ENCODE measurements at places on chromosomes 3 and 15.
A peak's percentile ranks its signal among the peaks of the same experiment; 100 is the strongest.

DNA sequence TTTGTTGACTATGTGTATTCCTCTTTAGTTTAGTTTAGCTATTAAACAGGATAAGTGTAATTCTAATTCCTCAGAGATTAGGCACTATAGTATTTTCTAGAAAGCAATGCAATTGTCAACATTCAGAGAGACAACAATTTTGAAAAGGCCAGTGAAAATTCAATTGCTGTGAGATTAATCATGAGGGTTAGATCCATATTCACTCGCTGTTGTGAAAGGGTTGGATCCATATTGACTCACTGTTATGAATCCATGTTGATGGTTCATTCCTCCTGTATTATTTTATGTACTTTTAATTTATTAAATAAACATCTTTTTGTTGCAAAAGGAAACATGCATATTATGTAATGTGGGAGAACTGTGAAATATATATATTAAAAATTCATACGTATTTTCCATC, 641 bp downstream of the TRAT1 start:
- DNase-seq, result no peak

DNA sequence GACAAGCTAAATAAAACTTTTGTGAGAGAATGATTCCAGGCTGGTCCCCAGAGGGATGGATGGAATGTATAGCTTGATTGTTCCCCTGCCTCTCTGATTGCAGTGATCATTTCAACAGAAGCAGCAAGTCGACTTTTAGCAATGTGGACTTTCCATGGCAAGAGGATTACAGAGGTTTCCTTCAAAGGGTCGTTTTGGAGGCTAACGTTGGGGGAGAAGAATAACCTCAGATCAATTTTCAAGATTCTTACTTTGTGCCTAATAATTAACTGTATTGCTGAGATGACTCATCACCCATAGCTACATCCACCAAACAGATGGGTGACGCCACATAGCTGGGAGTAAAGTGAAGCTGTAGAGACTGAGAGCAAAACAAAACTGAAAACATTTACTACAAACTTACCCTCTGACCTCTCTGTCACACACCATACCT, 79.9 kb downstream of the GTPBP8 start:
- no peak for DNase-seq

GRCh38 chr3:158701420-158702065, 29.1 kb upstream of the LXN start:
- DNase-seq, result no peak

DNA sequence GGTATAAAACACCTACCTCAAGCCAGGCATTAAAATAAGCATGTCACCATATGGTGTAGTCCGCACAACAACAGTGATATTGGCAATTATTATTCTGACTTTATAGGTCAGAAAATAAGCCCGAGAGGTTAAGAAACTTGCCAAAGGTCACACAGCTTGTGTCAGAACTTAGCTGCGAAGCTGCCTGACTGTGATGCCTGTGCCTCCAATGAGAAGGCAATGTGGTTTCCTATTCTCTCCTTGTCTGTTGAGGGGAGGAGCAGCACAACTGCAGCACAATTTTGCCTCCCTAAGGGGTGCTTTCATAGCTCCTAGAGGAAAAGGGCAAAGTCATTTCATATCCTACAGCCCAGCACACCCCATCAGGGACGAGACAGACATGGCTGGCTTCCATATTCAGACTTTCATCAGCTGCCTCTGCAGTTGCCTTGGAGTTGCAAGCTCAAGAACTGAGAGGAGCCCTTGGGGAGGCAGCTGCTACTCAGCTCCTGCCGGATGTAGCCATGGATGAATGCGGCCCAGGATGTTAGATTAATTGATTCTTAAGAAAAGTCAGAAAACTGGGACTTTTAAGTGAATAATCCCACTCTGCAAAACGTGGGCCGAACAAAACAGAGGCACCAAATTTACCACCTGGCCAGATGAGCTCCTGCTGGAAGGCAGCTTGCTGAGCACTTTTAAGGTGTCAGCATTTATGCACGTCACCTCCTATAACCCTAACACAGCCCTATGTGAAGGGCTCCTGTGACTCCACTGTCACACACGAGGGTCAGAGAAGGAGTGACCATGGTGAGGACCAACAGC, 38.5 kb downstream of the MYO5C start:
- no peak for DNase-seq

- no peak for DNase-seq
Measured at GRCh38 chr3:41276191-41276590, 76.9 kb downstream of the CTNNB1 start.

DNA sequence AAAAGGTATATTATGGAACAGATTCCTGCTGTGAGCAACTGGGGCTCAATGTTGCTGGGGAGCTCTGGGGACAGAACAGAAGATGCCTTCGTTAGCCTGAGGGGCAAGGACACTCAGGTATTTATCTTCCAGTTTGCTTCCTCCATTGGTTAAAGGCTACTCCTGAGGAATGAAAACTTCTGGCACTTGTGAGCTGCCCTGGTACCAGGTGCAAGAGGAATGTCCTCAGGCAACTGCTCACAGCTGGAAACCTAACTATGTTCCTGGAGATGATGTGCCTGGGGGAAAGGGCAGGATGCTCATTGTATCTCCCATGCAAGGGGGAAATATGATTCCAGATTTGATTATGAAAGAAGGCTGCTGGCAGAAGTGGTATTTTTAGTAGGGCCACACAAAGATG, 54.0 kb upstream of the BBX start:
- DNase-seq, result no peak

GRCh38 chr15:82111918-82112317, 66.1 kb upstream of the MEX3B start:
- DNase-seq, result no peak

DNA sequence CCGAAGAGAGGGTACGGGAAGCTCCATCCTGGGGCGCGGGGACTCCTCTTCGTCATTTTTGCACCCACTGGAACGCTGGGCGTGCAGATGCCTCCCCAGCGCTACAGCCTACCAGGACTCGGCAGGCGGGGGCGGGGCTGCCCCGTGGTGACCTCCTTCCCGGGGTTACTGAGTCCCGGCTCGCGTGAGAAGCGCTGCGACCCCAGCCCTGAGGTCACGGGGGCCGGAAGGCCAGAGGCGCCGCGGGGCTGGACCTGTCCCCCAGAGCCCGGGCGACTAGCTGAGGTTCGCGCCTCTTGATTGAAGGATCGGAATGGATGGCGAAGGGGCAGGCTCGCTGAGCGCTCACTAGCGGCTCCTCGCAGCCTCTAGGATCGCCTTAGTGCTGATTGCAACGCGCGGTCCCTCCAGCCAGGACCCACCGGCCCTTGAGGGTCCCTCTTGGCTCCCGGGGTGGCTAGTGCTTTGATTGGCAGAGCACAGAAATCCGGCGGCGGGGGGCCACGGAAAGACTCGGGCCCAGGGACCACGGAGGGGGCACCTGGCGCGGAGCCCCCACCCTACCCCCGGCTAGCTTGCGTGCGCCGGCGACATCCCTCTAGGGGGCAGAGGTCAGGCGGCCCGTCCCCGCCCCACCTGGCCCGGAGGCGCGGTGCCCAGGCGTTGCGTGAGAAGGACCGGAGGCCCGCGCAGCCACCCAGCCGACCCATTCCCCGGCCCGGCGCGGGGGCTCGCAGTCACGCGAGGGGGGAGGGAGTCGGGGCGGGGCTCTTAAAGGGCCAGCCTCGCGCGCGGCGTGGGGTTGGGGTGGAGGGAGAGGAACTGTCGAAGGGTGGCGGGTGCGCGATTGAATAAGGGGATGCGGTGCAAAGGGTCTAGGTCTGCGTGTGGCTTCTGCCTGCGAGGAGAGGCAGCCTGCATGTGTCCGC, 781 bp upstream of the CYP1A1 start:
- DNase-seq, result peak; percentile 31

DNA sequence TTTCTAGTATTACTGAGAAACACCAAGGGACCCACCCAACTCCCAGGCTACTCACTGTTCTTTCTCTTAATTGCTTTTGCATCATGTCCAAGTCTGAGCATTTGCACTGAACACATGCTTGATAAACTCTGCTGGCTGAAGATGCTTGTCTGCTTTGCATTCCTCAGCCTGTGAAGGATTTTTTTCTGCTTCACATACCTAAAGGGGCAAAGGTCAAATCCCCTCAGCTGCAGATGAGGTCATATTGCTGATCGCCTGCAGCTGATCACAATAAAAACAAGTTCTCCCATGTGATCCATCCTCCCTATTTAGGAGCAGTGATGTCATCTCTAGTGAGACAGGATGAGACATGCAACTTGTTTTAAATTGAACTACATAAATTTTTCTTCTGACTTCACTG, 84.6 kb upstream of the DCBLD2 start:
- no peak for DNase-seq

- no peak for DNase-seq
Measured at GRCh38 chr3:116032176-116032575, 408.9 kb downstream of the GAP43 start.

- DNase-seq, result no peak
Measured at GRCh38 chr3:194246709-194247349, 104.3 kb downstream of the CPN2 start.

DNA sequence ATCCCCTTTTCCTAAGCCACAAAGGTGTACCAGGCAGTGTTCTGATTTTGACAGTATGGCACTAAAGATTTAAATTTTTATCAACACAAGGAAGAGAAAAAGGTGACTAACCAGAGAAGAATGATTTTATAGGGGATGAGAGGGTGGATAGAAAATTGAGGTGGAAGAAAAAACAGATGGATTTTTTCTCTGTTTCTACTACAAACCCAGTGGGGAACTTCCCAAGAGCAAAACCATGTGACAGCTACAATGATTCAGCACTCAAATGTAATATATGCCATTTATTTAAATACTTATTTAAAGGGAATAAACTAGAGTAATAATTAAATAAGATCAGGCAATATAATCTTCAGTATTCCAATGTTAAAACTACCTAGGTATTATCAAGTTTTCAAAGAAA, 11.1 kb downstream of the DCUN1D1 start:
- no peak for DNase-seq

DNA sequence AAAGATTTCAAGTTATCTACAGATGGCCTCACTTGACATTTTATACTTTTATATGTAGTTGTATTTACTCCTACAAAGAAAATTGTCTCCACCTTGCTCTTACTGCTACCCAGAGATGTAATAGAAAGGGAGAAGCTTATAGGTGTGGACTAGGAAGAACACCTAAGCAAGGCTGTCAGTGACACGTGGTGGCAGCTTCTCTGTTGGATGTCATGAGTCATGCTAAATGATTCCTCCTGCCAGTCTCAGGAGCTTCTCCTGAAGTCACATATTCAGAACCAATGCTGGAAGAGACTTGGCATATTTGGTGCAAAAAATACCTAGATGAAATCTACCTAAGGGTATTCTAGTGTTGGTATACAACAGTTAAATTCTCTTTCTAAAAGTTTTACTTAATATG, 184.7 kb downstream of the LRRC3B start:
- no peak for DNase-seq

- peak; percentile 74 for DNase-seq
Measured at GRCh38 chr3:13452490-13453335, 27.4 kb upstream of the HDAC11 start.
